ENCODE measurements at places on chromosomes 2 and 18.

DNA sequence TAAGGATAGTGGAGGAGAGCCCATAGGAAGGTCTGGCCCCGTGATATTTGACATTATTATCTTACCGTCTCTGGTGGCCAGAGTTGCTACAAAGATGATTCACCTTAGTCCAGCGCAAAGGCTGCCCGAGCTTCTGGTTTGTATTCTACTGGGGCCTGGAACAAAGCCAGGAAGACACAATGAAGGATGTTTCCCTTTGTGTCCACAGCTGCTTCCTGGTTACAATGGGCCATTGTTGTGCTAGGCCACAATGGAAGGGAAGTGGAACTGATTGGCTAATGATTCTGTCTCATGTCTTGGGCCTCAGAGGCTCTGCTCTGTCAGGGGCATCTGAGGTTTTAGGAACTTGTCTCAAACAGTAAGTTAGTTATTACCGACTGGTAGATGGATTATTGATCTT is 132.2 kb downstream of the TDRD15 start:
- DNase-seq, result peak; percentile 11

GRCh38 chr2:129443235-129443864 is 536.1 kb upstream of the RAB6C start:
- DNase-seq, result no peak

GRCh38 chr2:241234066-241234790 is 45.8 kb downstream of the ANO7 start:
- DNase-seq, result no peak

GRCh38 chr2:68236103-68236734 is 16.1 kb downstream of the PPP3R1 start:
- no peak for DNase-seq
